Frontal cortex (tissue), 4 donors: ENCODE measurements at places on chromosomes 12 and 14. TPM values are rescaled to one million over a fixed set of nuclear protein-coding genes. Genes with fewer than 3 reads are reported as not detected.

DNA sequence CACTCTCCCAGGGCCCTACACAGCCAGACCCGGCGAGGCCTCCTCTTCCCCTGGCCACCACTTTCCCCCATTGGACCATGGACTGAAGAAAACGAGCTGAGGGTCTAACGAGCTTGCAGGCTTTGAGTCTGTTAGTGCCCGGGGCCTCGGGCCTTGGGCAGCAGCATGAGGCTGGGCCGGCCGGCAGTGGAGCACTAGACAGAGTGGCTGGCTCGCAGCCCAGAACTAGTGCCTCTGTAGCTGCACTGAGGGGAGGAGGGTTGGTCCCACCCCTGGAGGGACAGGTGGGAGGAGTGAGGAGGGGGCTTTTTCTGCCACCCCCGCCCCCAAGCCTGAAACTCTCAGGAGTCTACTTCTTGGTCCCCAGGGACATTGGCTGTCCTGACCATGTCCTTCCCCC lies 38.7 kb downstream of the SLC6A12 start:
- DNase-seq: peak; percentile 58

DNA sequence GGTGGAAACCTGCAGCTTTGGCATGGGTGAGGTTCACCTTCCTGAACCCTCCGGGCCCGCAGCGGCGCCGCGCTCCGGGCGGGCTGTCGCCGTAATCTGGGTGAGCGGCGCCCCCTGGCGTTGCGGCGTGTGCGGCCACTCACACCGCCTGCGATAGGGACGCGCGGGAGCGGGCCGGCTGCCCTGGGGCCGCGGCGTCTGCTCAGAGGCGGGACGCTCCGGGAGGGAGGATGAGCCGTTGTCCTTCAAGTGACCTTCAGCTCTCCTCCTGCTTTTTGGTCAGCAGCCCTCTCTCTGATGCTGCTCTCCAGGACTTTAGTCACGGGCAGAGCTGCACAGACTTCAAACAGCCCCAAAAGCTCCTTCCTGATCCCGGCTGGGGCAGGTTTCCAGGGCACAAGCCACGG lies 211.7 kb upstream of the FKBP4 start:
- peak; percentile 62 for DNase-seq

DNA sequence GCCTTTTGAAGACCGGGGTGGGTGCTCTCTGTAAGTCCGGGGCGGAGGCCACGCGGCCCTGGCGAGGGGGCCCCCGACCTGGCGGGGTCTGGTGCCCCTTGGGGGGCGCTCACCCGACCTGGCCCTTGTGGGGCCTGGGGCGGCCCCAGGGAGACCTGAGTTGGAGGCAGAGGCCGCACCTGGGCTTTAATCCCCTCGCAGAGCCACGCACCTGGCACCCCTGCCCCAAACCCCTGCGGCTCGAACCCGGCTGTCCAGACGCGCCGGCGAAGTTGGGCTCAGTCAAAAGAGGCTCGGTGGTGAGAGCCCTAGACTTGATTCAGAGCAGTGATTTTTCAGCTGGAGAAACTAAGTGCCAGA lies 267 bp downstream of the CFAP251 start:
- no peak for DNase-seq

- no peak for DNase-seq
Observed at GRCh38 chr12:97556302-97556779, 93.7 kb downstream of the RMST start.

- DNase-seq: no peak
Observed at GRCh38 chr12:115375186-115375991, 691.4 kb upstream of the TBX3 start.

DNA sequence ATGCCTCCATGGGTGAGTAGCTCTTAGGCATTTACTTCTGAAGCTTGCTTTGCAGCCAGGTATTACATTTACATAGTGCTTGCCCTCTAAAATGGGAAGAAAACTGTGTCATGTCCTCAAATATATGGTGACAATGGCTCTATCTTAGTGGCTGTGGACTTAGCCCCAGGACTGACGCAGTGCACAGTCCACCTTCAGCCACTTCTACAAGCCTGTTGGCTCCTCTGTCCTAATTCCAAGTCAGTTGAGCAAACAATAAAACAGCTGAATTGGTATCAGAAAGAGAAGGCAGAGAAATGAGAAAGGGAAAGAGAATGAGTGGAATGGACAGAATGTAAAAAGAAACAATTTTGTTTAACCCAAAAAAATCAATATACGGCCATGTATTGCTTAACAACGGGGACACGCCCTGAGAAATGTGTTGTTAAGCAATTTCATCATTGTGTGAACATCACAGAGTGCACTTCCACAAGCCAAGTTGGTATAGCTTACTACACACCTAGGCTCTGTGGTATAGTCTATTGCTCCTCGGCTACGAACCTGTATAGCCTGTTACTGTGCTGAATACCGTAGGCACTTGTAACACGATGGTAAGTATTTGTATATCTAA lies 93.5 kb downstream of the GRIN2B start:
- DNase-seq: no peak

GRCh38 chr12:80692114-80692513 lies 15.3 kb upstream of the MYF6 start:
- DNase-seq: no peak

DNA sequence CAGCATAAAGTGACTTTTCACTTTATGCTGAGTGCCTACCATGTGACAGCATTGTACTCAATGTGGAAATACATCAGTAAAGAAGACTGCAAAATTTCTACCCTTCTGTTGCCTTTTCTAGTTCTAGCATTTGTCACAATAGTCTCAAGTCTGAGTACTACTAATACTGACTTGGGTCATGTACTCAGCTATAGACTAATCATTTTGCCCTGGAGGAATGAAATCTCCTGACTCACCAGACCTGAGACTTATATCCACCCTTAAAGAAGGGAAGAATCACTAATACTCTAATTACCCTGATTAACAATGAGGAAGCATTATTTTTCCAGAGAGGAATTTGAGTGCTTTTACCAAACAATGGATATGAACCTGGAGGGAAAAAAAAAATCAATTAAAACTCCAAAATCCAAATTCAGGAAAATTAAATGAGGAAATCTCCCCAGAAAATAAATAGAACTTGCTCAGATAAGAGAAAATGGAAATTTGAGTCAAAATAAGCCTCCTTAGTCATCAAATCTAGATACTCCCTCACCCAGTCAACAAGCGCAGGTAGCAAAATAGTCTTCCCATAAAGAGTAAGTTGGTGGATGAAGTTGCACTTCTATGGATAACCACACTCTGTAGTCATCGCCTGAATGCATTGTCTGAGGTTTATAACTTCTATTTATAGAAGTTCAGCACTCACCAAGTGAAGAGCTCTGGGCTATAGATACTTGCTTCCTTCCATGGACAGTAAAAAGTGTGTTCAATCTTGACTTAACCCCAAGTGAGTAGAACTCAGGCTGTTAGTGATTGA lies 386.6 kb downstream of the SYT1 start:
- DNase-seq: no peak

GRCh38 chr12:122795807-122796206 lies 21.4 kb downstream of the CCDC62 start:
- no peak for DNase-seq

DNA sequence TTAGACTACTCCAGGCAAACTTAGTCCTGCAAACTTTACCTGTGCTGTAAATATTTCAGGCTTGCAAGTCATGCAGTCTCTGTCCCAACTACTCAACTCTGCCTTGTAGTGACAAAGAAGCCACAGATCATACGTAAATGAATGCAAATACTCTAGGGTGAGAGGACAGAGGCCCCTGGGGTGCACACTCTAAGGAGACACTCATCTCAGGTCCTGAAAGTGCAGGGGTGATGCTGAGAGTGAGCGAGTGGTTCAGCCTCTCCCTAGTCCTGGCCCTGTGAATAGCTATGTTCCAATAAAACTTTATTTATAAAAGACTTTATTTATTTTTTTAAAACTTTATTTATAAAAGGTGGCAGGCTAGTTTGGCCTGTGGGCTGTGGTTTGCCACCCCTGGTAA lies 34.9 kb downstream of the HCAR2 start:
- DNase-seq: no peak

DNA sequence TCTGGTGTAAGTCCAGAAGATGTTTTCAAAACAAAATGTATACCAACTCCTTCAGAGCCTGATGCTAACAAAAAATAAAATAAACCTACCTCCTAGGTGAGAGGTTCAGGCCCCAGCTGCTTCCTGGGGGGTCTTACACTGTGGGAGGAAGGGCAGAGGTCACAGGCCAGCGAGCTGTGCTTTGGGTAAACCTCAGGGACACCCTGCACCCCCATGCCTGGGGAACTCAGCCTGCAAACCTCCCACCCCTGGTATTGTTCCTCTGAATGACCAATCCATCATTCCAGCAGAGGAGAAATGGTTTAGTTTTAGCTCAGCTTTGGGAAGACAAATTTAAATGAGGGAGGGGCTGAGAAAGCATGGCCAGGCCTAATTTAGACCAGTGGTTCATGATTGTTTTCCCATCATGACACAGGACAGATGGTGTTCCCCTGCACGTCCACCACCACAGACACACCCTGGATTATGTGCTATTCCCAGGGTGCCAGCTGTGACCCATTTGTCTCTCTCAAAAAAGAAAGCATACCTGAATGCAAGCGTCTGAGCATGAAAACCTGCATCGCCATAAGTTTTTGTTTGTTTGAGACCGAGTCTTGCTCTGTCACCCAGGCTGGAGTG lies 14.5 kb upstream of the TFCP2 start:
- DNase-seq: no peak

GRCh38 chr12:115752913-115753726 lies 524.4 kb downstream of the MED13L start:
- DNase-seq: peak; percentile 19

- DNase-seq: no peak
Observed at GRCh38 chr12:26535826-26536225, 297.2 kb downstream of the ITPR2 start.

DNA sequence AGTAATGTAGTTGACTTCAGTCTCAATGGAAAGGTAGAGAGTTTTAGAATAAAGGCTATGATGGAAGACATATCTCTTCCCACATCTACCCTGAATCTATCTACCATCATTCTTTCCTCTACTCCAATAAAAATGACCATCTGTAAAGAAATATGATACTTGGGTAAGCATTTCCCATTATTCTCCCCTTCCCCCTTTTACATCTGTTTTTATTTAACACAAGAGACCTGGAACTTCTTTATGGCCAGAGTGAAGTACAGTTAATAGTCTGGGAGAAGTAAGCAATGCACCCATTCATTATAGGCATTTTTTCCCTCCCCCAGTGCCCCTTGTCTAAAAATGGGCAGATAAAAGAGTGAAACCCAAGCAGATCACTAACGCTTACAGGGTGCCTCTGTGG lies 6.5 kb downstream of the TPH2 start:
- DNase-seq: no peak

DNA sequence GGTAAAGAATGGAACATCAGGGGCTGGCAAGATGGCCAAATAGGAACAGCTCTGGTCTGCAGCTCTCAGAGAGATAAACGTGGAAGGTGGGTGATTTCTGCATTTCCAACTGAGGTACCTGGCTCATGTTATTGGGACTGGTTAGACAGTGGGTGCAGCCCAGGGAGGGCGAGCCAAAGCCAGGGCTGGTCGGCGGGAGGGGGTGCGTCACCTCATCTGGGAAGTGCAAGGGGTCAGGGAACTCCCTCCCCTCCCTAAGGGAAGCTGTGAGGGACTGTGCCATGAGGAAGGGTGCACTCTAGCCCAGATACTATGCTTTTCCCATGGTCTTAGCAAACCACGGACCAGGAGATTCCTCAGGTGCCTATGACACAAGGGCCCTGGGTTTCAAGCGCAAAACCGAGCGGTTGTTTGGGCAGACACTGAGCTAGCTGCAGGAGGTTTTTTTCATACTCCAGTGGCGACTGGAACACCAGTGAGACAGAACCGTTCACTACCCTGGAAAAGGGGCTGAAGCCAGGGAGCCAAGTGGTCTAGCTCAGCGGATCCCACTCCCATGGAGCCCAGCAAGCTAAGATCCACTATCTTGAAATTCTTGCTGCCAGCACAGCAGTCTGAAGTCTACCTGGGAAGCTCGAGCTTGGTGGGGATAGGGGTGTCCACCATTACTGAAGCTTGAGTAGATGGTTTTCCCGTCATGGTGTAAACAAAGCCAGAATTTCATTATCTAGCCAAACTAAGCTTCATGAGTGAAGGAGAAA lies 317.6 kb downstream of the NELL2 start:
- DNase-seq: no peak

- peak; percentile 93 for DNase-seq
Observed at GRCh38 chr12:47819896-47820630, at the start of gene HDAC7. TSS of gene HDAC7 (minus strand) at chr12:47819903. CDS start at chr12:47819785, 118 bp downstream.

DNA sequence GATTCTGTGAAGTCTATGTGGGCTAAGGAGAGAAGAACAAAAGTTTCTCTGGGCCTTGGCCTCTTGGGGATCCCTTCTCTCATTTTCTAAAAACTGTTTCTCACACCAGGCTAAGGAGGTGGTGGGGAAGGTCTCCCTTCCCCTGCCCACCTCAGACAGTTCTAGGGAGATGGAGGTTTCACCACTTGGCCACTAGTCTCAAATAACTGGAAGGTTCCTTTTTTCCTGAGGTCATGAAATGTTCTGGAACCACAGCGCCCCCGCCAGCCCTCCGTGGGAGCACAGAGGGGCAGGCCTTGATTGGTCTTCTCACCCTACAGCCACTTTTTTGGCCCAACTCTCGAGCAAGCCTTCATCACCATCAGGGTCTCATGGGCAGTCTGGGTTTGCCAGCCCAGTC lies 12.6 kb downstream of the C12orf43 start:
- no peak for DNase-seq

- DNase-seq: no peak
Observed at GRCh38 chr12:56374726-56375597, 12.3 kb upstream of the APOF start.

GRCh38 chr12:65832217-65832616 lies 7.9 kb downstream of the HMGA2 start:
- no peak for DNase-seq

- no peak for DNase-seq
Observed at GRCh38 chr12:9024512-9024911, 35.2 kb downstream of the KLRG1 start.

GRCh38 chr14:94028450-94028826 lies 2.3 kb downstream of the OTUB2 start:
- no peak for DNase-seq

DNA sequence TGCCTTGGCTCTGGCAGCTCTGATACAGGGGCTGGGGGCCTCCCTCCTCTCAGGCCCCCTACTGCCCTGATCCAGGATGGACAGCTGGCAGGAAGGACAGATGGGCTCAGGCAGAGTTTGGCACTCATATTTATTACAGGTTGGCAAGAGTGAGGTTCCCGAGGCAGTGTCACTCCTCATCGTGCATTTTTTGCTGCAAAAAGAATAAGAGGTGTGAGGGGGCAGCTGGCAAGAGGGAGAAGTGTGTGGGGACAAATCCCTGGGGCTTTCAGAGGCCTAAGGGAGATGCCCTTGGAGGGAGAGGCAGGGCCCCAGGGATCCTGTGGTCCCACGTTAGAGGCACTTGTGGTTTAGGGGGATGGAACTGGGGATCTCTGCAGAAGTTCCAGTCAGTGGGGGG lies 5.0 kb downstream of the CMTM5 start:
- no peak for DNase-seq

Gene NXPH4
- total RNA-seq: 0.82 TPM

Gene BIN2
- total RNA-seq: 1.2 TPM

Gene IAPP
- under 0.01 TPM for total RNA-seq

Gene A2M
- 38.7 TPM for total RNA-seq

Gene FOXN3
- 24.1 TPM for total RNA-seq

Gene BEST3
- 1.6 TPM for total RNA-seq

Gene ADAMTS20
- total RNA-seq: 0.41 TPM

Gene AHNAK2
- total RNA-seq: 20.0 TPM

Gene ATF7
- 4.1 TPM for total RNA-seq

Gene SIX1
- 0.41 TPM for total RNA-seq

Gene ANGEL1
- total RNA-seq: 6.5 TPM
